ENCODE measurements at places on chromosomes 12 and 14. TPM values are rescaled to one million over a fixed set of nuclear protein-coding genes. Genes with fewer than 3 reads are reported as not detected.

KDM5A gene
- total RNA-seq: 86.4 TPM

SRGAP1 gene
- 52.0 TPM for total RNA-seq

TXNDC16 gene
- total RNA-seq: 17.5 TPM

- no peak for DNase-seq
- no peaks in the 10 kb centered on the region for H3K36me3 ChIP-seq
- H3K4me1 ChIP-seq: no peaks in the 10 kb centered on the region
- H3K4me3 ChIP-seq: no peak overlapping the region
- no peak overlapping the region for H3K27ac ChIP-seq
Measured at GRCh38 chr14:73474952-73475351, 15.8 kb upstream of the RIOX1 start.

DNA sequence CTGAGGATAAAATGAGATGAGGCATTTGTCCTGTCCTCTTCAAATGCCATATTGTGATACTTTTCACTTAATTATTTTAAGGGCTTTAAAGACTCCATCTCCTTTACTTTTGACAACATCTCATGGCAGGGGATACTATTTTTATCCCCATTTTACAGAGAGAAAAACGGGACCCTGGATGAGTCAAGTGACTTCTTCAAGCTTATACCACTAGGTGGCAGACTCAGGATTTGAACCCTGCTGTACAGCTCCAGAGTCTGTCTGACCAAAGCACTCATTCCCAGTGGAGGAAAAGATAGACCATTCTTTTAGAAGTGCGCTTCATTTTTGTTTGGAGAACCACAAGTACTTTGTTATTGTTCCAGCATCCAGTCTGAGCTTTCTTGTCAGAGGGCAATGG lies 1.7 kb upstream of the SMOC1 start:
- H3K4me3 ChIP-seq: no peak overlapping the region
- peaks cover 15% of the 10 kb centered on the region for H3K4me1 ChIP-seq
- peaks cover 6% of the 10 kb centered on the region for H3K27me3 ChIP-seq
- H3K36me3 ChIP-seq: no peaks in the 10 kb centered on the region
- no peak for DNase-seq
- no peak overlapping the region for H3K27ac ChIP-seq

- H3K27me3 ChIP-seq: peaks cover 17% of the 10 kb centered on the region
- peaks cover 22% of the 10 kb centered on the region for H3K4me1 ChIP-seq
- no peak for DNase-seq
- H3K36me3 ChIP-seq: peaks cover 4% of the 10 kb centered on the region
Measured at GRCh38 chr12:6866920-6867412, 365 bp upstream of the TPI1 start.

DNA sequence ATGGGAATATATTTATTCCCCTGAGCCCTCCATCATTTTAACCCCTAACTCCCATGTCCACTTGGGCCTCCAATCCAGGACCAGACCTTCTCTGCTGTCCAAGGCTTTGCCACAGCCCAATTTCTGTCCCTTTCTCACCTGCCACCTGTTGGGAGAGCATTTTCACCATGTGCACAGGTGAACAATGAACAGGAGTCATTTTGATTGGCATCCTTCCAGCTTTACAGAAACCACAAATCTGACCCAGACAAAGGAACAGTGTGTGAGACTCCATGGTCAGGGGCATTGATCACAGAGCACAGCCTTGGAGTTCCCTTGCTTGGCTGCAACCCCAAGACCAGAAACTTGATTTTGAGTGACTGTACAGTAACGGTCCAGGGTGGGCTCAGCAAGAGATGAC lies 91.9 kb downstream of the CRACR2A start:
- no peak overlapping the region for H3K27ac ChIP-seq
- no peak for DNase-seq
- no peaks in the 10 kb centered on the region for H3K36me3 ChIP-seq
- peaks cover 7% of the 10 kb centered on the region for H3K27me3 ChIP-seq

GRCh38 chr12:2380946-2381345 lies 328.2 kb downstream of the CACNA1C start:
- peaks cover 2% of the 10 kb centered on the region for H3K27me3 ChIP-seq
- H3K36me3 ChIP-seq: no peaks in the 10 kb centered on the region
- no peak for DNase-seq

GRCh38 chr12:108666401-108666881 lies 32.7 kb upstream of the SELPLG start:
- H3K4me1 ChIP-seq: peaks cover 52% of the 10 kb centered on the region
- H3K27ac ChIP-seq: peak overlapping the region; percentile 91
- DNase-seq: no peak
- H3K27me3 ChIP-seq: no peaks in the 10 kb centered on the region
- H3K36me3 ChIP-seq: no peaks in the 10 kb centered on the region
